ENCODE measurements at places on chromosomes 11 and 22.

- peak; percentile 5 for DNase-seq
Observed at GRCh38 chr11:122517403-122518379, 137.8 kb upstream of the UBASH3B start.

DNA sequence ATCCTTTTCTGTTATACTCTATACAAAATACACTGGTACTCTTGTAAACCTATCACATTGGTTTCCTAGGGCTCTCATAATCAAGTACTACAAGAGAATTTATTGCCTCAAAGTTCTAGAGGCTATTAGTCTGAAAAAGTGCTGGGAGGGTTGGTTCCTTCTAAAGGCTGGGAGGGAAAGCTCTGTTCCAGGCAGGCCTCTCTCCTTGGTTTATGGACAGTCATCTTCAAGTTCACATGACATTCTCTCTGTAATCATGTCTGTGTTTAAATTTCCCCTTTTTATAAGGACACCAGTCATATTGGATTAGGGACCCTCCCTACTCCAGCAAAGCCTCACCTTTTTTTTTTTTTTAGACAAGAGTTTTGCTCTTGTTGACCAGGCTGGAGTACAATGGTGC lies 9.1 kb downstream of the SLC36A4 start:
- no peak for DNase-seq

DNA sequence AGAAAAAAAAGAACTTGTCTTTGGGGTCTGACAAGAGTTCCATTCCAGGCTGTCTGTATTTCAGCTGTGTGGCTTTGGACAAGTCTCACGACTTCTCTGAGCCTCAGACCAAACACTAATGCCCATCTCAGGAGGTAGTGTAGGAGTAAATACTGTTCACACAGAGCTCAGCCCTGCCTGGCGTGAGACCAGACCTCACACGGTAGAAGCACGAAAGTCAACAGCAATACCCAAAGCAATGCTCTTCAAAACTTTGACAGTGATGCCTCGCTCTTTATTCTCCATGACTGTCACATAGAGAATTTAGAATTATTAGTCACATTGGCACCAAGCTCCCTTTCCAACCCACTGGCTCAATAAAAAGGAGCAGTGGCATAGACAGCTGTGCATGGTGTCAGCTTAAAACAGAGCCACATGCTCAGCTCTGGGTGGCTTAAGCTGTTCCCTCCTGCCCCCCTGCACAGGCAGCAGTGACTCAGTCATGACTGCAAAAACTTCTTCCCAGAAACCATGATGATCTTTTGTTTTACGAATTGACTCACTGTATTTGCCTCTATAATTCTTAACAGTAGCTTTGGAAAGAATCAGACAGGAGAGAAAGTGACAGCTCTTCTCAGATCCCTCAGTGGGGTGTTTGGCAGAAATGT lies 74.0 kb upstream of the PHF21B start:
- peak; percentile 29 for DNase-seq

GRCh38 chr11:127037001-127037400 lies 36.4 kb upstream of the KIRREL3 start:
- DNase-seq = no peak

GRCh38 chr11:92141159-92141558 lies 83.5 kb upstream of the FAT3 start:
- no peak for DNase-seq

DNA sequence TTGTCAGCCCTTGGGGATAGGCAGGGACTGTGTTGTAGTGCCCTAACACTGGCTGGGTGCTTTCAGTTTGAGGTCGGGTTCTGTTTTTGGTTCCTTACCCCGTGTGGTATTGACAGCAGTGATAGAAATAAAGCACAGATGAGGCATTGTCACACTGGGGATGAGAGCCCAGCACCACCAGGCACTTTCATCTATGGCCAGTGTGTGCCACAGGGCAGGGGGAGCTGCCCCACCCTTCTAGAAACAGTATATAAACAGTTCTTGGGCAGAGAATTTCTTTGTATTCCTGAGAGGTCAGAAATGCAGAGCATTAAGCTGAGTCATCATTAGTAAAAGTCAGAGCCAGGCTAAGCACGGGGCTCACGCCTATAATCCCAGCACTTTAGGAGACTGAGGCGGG lies 23.1 kb upstream of the CDC42EP2 start:
- peak; percentile 85 for DNase-seq

GRCh38 chr11:36340897-36341296 lies 44.8 kb downstream of the PRR5L start:
- DNase-seq = no peak

DNA sequence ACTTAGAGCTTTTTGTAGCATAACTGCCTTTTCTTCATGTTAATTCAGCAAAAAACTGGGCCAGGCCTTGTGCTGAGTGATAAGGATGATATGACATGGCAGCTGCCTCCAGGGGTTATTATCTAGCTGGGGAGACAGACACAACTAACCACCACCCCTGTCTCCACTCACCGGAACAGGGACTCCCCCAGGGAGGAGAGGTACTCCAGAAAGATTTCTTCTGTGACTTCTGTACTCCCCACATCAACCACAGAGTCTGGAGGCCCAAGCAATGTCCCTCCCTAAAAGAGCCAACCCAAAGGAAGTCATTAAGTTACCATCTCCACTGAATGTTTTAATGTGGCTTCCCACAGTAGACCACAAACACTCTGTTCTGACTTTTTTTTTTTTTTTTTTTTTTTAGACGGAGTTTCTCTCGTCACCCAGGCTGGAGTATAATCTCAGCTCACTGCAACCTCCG lies 14.3 kb upstream of the PMM1 start:
- no peak for DNase-seq

All from iris pigment epithelial cell (primary cell).